ENCODE measurements at places on chromosomes 1 and 21.

- no peak for DNase-seq
Measured at GRCh38 chr21:27816301-27816700, 849.4 kb upstream of the ADAMTS5 start.

DNA sequence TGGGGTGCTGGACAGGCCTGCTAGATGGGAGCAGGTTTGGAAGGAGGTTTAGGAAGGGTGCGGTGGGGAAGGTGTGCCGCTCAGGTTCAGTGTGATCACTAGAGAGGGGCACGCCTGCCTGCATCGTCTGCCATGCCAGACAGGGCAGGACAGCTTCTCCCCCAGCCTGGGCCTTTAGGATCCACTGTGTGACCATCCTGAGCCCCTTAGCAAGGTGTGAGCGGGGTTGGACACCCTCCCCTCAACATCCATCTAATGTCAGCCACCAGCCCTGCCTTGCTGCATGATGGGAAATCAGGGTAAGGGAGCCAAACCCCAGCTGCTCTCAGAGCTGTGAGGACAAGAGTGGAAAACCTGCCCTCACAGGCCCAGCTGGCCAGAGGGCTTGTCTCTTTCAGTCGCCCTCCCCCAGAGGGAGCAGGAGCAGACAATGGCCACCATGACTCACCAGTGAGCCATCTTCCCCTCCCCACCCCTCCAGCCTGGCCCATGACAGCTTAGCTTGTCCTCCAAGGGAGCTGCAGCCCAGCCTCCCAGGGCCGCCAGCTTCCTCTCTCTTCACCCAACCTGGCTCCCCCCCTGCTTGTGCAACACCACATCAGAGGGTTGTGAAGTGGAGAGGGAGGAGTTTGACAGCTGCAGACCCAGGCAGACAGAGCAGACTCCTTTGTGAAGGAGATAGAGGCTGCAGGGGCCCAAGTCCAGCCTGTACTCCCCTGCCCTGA lies 37.0 kb downstream of the NUAK2 start:
- peak; percentile 80 for DNase-seq

GRCh38 chr1:201125019-201125418 lies 2.0 kb downstream of the ASCL5 start:
- no peak for DNase-seq

- DNase-seq = no peak
Measured at GRCh38 chr1:118049981-118050380, 120.4 kb downstream of the WDR3 start.
